ENCODE measurements at places on chromosomes 3 and 15.

DNA sequence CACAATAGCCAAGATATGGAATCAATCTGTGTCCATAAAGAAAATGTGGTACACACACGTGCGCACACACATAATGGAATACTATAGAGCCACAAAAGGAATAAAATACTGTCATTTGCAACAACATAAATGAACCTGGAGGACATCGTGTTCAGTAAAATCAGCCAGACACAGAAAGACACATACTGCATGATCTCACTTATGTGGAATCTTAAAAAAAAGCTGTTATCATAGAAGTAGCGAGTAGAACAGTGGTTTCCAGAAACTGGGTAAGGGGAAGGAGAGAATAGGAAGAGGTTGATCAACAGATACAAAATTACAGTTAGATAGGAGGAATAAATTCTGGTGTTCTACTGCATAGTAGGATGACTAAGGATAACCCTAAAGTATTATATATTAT, 11.1 kb downstream of the ATOSA start:
- no peak for DNase-seq

DNA sequence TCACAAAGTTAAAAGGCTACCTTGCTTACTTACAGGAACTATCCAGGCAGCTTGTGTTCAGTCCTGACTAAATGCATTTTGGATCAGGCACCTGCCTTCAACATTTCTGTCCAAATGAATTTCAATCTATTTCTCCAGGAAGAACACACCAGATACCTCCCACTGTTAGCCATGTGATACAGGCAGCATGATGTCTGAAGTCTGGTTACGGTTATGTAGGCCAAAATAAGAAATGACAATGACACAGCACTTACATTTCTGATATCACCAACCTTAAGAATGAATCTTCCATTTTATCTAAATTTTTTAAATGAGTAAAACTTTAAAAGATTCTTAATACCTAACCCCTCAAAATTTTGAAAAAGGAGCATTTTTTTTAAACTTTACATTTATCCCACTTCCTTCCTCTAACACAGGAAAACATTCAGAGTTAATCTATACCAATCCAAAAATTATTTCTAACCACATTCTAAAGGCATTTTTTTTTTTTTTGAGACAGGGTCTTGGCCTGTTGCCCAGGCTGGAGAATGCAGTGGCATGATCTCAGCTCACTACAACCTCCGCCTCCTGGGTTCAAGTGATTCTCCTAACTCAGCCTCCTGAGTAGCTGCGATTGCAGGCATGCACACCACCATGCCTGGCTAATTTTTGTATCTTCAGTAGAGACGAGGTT, at the start of gene MAP4:
TSS of gene MAP4 (minus strand) at position 116 of the 673 bp plus-strand sequence. CDS start 17,556 bp downstream, outside the sequence.
- no peak for DNase-seq

- no peak for DNase-seq
Measured at GRCh38 chr3:150509780-150510179, 36.5 kb downstream of the SERP1 start.

DNA sequence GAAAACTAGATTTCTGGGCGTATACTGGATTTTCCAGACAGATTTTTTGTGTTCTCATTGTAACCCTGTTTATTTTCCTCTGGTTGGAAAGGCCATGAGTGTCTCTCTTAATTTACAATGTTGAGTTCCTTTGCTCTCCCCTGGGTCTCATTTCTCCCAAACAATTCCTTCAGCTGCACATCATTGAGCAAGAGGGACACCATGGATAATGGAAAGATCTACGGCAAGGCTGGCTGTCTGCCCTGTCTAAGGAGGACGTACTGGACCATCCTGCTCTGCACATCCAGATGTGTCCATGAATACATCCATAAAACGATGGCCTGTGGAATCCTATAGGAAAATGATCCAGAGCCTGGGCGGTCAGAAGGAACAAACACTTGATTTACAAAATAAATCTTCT, 258.1 kb upstream of the MCTP2 start:
- DNase-seq, result no peak

- DNase-seq, result no peak
Measured at GRCh38 chr15:25527118-25527517, 88.3 kb upstream of the UBE3A start.

GRCh38 chr15:68618908-68619698, 40.3 kb downstream of the CORO2B start:
- DNase-seq, result no peak

DNA sequence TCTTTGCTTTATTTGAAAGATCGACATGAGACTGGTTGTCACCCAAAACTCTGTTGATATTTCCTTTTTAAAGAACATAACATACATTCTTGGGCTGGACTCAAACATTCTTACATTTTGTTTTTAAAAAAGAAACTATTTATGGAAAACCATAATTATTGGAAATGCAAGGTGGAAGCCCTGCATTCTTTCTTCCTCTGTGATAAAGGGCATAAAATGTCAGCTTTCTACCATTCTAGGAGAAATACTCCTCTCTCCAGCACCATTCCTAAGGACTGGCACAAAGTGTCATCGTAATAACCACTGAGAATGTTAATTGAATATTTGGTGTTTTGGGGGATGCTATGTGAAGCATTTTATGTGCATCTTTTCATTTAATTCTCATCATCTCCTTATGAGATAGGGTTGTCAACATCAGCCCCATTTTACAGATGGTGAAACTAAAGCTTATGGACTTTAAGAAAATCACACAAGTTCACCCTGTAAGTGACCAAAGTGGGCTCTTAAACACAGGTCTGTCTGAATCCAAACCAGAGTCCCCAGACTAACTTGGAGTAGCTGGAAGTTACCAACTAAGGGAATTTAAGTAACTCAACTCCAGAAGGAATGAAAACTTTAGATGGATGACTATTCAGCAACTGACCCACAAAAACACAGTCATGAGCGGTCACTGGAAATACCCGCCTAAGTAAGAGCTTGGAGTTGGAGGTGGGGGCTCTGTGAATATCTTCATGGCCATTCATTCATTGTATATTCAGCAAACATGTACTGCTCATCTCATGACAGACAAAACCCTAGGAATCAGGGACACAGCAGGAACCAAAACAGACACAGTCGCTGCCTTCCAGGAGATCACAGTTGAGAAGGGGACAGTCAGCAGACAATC, 45.9 kb upstream of the LMCD1 start:
- DNase-seq, result no peak

GRCh38 chr3:33355611-33356010, 78.4 kb downstream of the FBXL2 start:
- DNase-seq, result no peak

DNA sequence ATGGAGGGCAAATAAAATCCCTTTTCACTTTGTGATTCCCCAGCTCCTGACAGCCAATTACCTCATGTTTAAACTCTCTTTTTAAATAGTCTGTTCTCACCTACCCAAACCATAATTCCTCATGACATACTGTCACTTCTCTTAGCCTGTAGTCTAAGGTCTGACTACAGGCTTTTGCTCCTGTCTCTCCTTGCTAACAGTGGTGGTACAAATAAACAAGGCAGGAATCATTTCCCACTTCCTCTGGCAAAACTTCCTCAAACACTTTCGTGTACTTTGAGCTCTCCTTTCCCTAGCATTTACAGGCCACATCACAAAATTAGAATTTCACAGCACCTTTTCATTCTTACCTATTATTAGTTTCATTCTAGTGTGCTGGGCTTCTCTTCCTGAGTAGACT, 51.8 kb downstream of the ATP8B4 start:
- DNase-seq, result no peak

- no peak for DNase-seq
Measured at GRCh38 chr15:78004222-78004727, 73.2 kb downstream of the TBC1D2B start.

DNA sequence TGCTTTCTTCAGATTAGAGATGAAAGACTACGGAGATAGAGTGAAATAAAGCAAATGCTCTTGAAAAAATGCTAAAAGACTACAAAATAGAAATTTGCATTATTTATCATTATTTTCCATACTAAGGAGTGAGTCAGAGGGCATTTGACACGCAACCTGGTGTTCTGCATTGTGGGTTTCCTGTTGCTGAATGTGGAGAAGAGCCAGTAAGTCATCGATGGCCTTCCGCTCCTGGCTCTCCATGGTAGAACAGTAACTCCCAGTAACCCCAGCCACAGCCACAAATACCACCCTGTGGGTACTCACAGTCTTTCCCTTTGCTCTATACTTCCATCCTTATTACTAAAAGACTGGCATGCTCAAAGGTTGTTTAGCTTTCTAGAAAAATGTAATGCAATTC, 61.5 kb downstream of the CGGBP1 start:
- DNase-seq, result peak; percentile 67

DNA sequence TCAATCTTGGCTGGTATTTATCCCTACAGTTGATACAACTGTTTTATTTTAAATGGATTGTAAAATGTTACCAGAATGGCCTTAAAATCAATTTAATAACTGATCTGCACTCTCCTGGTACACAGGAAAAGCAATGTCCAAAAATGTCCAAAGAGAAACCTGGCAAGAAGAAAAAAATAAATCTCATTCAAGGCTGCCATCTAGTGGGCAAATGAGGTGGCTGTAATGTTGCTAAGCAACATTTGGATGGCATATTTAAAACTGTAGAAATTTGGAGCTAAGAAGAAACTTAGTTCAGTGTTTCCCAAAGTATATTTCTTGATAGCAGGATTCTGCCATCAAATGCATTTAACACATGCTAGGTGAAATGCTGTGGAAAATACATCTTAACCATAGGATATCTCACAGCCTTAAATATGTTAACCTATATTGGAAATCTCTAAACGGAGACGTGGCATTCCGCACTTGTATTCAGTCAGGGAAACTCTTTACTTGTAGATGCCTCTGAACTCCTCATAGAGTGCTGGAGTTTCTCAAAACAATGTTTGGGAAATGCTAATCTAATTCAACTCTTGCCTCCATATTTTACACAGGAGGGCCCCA, 216.8 kb downstream of the ERC2 start:
- DNase-seq, result no peak

GRCh38 chr3:103403191-103403590, 968.4 kb downstream of the ZPLD1 start:
- DNase-seq, result no peak

DNA sequence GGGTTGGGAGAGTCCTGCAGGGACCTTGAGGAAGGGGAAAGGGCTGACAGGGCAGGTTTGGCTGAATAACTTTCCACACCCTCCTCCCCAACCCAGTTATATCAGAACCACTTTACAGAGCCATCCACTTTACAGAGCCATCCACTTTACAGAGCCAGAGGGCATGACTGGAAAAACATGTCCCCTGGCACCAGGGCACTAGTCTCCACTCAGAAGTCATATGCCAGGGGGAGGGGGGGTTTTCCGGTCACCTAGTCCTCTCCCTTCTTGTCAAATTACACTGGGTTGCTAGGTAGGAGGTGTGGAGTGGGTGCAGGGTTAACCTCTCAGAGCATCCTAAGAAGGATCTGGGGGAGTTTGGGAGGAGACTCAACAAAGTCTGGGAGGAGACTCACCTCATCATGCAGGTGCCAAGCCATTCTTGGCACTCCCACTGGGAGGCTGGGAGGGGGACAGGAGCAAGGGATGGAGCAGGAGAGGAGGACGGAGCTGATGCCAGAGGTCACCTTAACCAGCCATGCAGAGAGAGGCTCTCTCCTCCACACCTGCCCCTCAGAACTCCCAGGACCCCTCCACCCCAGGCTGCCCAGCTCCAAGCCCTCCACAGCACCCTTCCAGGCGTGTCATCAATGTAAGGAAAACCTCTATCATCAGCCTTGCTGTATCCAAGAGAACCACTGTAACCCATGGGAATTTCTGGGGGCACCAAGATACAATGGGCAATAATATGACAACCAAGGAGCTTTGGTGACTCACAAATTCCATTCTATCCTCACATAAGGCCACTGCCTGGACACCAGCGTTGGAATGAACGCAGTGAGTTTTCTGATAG, 1.7 kb downstream of the LRRC2 start:
- no peak for DNase-seq

DNA sequence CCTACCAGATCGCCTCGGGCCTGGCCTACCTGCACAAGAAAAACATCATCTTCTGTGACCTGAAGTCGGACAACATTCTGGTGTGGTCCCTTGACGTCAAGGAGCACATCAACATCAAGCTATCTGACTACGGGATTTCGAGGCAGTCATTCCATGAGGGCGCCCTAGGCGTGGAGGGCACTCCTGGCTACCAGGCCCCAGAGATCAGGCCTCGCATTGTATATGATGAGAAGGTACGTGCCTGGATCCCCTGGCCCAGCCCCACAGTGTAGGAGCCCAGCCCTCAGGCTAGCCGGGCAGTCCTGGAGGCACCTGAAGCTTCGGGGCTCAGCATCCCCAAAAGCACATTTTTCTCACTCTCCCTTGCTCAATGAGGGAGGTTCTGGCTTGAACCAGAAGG, 135.8 kb downstream of the LRRK1 start:
- DNase-seq, result no peak

DNA sequence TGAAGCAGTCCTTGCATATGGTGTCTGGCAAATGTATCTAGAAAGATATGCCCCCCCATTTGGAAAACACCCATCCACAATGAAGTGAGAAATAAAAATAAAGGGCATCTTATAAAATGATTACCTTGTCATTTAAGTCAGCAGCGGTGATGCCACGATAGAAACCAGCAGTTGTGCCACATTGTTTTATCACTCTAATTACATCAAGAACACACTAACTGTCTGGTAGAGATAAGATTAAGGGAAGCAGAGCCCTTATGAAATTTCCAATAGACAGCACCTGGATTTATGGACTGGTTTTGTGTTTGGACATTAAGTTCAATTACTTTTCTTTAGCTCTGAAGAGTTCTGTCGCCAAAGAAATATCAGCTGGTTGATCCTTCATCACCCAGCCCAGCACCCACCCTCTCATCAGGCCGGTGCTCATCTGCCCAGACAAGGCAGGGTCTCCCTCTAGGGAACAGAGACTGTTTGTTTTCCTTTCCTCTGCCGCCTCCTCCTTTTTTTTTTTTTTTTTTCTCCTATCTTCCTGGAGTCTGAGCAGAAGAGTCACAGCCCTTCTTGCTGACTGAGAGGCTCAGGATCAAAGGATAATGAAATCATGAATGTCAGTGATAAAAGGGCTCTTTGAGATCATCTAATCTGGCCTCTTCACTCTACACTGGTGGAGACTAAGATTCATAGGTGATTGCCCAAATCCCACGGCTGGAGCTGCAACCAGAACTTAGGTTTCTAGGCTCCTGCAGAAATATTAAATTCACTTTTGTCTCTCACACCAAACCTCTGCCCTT, 464.1 kb downstream of the NTRK3 start:
- no peak for DNase-seq

DNA sequence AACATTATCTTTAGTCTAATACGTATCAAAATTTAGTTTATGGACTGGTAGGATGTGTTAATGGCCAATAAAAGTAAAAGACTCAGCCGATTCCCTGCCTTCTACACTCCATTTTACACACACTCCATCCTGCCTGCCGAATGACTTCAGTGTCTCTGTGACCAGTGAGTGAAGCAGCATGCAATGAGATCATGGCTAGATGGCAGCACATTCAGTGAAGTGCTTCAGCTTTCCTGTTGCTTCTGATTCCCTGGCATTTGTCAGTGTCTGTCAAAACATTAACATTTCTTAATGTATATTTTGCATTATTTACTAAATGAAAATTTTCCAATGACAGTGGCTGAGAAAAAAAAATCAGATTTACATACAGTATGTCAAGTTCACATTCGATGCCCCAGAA, 412.0 kb downstream of the FHIT start:
- no peak for DNase-seq

Measured in natural killer cell treated with Interleukin-12 subunit alpha and Interleukin-12 subunit beta and Interleukin-15 and Interleukin-18, amount 100 ng/mL, for 72 hours (primary cell).